Gastroesophageal sphincter (tissue), 4 donors: ENCODE measurements at places on chromosomes 7 and 10. TPM values are rescaled to one million over a fixed set of nuclear protein-coding genes. Genes with fewer than 3 reads are reported as not detected.

The VAX1 gene
- total RNA-seq, result not detected

DNA sequence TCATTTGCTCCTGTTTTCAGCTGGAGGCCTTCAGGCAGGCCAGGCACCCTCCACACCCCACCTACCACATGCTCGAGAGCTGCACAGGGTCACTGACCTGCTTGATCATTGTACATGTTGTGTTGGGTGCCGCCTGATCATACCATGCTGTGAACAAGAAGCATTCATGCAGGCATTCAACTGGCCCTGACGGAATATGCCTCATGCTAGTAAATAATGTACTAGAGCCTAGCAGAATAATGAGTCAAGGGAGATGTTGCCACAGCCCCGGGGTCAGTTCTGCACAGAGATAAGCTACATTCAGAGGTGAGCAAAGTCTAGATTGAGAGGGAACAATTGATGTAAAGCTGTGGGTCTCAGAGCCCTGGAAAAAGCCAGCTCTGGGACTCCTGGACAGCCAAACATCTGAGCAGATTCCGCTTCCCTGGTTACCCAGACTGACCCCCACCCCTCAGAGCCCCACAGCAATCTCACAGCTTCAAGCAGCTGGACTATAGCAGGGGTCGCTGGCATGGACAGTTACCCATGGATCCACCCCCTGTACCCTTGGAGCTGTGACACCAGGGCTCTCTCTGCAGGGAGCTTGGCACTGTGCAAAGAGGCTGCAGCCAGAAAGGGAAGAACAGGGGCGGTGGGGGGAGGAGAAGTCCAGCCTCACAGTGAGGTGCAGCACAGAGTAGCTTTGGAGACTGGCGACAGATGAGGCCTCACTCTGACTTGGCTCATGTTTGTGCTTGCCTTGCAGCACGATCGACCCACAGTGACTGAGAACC, 86.6 kb downstream of the FRMPD2 start:
- no peak for ATAC-seq

DNA sequence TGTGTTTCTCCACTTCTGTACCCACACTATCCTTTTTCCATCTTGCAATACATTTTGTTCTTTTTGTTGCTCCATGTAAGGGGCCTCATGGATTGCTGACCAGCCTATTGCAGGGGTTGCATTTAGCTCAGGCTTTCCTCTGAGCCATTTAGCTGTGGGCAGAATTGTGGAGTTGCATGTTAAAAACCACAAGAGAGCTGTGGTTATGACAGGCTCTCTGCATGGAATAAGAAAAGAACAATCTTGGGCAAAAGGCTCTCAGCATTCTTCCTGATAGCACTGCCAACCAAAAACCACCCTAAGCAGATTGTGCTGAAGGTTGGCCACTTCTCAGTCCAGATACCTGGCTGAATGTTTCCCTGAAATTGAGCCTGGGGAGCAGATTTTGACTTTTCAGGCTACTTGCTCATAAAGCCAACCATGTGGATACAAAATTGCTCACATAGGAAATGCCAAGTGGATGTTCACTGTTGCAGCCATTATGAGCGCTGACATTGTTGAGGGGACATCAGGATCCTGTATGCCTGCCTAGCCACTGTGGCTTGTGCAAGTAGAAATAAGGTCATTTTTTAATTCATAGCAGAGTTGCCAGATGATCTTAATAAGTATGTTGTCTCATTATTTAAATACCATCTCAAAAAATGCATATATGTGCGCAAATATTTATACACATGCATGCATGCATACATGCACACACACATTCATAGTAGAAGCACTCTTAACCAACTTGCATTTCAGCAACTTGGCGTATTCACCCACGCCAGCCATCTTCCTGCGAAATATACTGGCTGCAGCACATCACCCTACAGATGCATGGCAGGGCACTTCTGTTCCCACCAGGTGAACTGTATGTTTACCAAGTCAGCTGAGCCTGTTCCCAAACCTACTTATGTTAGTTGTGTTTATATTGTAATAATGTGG, 695.4 kb downstream of the LRMDA start:
- ATAC-seq, result no peak

The GBX1 gene
- total RNA-seq, result not detected

DNA sequence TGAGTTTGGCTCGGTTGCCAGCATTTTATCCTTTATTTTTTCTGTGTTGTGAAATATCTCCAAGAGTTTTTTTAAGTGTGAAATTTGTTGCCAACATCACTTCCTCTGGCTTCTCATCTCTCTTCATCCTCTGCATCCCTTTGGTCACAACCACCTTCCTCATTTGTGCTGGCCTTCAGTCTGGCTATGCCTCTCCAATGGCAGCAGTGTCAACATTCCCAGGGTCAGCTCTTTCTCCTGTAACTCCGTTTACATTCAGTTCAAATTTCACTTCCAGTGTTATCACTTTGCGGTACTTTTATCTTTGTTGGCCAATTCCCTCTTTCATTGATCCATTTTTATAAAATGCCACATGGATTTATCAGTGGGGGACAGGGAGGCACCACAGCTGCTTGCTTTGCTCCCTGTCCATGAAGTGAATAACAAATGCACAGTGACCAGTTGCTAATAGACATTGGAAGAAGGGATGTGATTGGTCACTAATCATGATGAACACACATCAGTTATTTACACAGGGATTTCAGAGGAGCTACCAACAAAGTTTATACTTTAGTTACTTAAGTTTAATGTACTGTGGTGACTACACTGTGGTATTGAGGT, 311.4 kb upstream of the LRGUK start:
- no peak for ATAC-seq

- ATAC-seq, result no peak
Observed at GRCh38 chr10:10332786-10333185, 684.9 kb upstream of the CELF2 start.

DNA sequence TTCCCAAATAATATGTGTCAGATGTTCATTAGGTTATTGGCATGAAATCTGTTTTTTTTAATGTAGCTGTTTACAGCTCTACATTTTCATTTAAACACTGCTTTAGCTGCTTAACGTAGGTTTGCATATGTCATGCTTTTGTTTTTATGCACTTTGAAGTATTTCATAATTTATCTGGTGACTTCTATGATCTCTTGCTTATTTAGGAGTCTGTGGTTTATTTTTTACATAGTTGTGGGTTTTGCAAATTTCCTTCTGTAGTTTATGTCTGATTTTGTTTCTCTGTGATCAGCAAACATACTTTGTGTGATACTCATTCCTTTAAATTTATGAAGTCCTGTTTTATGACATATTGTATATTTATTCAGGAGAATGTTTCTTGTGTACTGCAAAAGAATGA, 606.5 kb upstream of the PFKP start:
- ATAC-seq, result no peak

The NODAL gene
- not detected for total RNA-seq

The PRLHR gene
- 0.35 TPM for total RNA-seq

The ADIRF gene
- 205 TPM for total RNA-seq

The CYP2C18 gene
- not detected for total RNA-seq

GRCh38 chr7:5557920-5558401, 134.3 kb upstream of the TNRC18 start:
- peak; percentile 26 for ATAC-seq

DNA sequence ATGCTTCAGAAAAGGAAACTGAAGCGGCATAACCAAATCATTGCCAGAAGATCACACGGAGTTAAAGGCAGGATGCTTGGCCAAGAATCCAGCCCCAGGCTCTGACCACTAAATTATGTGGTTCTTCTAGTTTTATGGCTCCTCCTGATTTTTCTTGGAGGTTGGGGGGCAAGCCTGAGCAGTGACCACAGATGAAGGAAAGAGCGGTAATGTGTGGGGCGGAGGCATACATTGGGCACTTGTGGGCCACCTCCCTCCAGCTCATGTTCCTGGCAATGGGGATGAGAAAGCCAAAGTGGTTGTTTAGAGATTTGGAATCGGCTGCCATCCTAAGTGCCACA, 3.2 kb downstream of the TRPV6 start:
- ATAC-seq, result no peak

The CPEB3 gene
- total RNA-seq, result 11.8 TPM

The TUBB8 gene
- total RNA-seq, result not detected

GRCh38 chr7:112540839-112541577, 60.2 kb downstream of the LSMEM1 start:
- no peak for ATAC-seq

DNA sequence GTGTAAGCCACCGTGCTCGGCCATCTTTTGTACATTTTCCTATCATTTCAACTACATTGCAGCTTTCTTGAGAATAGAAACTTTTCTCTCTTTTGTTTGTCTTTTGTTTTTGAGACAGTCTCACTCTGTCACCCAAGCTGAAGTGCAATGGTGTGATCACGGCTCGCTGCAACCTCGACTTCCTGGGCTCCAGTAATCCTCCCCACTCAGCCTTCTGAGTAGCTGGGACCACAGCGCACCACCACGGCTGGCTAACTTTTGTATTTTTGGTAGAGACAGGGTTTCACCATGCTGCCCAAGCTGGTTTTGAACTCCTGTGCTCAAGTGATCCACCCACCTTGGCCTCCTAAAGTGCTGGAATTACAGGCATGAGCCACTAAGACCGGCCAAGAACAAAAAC, 31.3 kb upstream of the DAGLB start:
- no peak for ATAC-seq

The ZP3 gene
- total RNA-seq, result 0.27 TPM
